Smooth muscle cell of the brain vasculature (primary cell): ENCODE measurements at places on chromosomes 3 and 15.
A peak's percentile ranks its signal among the peaks of the same experiment; 100 is the strongest.

- no peak for DNase-seq
Measured at GRCh38 chr15:71440489-71441110, 325.3 kb downstream of the THSD4 start.

DNA sequence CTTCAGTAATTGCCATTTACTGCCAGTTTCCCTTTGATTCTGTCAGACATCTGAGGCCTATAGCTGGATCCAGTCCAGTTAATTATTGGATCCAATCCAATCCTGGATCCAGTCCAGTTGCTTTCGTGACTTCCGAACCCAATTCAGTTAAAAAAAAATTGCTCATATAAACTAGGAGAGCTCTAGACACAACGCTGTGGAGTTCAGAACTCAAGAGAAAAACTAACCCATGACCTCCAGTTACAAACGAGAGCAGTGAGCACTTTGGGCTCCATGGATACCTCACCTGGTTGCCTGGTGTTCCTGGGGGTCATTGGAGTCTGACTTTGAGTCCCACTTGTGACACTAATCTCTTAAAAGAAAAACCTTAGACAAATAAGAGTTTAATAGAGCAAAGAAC lies 269.8 kb downstream of the THSD4 start:
- DNase-seq: no peak

- DNase-seq: peak; percentile 35
Measured at GRCh38 chr3:44685128-44685800, 27.2 kb upstream of the ZNF502 start.

DNA sequence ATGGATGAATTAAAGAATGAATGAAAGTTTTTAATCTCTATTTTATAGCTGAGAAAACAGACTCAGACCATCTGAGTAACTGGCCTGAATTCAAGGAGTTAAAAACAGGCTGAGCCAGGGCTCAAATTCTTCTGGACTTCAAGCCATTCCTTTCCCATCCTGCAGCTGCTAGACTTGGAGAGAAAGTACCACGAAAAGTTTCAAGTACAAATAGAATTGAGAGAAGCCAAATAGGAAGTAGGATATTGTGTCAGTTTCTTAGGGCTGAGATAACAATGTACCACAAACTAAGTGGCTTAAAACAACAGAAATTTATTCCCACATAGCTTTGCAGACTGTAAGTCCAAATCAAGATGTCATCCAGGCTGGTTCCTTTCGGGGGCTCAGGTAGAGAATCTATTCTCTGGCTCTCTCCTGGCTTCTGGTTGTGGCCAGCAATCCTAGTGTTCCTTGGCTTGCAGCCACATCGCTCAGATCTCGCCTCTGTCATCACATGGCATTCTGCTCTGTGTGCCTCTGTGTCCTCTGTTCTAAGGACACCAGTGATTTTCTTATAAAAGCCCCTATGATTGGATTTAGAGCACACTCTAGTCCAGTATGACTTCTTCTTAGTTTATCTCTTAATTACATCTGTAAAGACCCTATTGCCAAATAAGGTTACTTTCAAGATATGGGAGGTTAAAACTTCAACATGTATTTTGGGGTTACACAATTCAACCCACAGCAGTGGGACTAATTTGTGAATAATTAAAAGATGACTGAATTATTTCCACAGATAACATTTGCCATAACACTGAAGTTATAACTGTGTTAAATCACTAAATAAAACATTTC lies 25.7 kb upstream of the GOLIM4 start:
- no peak for DNase-seq

DNA sequence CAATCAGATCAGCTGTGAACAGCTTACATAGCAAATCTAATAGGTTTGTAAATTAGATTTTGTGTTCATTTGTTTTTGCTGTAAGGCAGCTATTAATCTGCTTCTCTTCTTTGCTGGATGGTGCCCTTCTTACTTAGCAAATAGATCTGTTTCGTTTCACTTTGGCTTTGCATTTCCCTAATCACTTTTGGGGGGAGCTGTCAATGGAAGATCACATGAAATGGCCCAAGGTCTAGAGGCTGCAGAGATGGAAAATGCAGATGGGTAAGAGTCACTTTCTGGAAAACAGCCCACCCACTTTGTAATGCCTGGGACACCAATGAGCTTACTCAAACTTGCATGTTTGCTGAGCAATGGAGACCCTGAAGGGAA lies 36.4 kb downstream of the ST8SIA2 start:
- DNase-seq: no peak

- DNase-seq: no peak
Measured at GRCh38 chr15:83365370-83365938, 81.0 kb upstream of the BNC1 start.

DNA sequence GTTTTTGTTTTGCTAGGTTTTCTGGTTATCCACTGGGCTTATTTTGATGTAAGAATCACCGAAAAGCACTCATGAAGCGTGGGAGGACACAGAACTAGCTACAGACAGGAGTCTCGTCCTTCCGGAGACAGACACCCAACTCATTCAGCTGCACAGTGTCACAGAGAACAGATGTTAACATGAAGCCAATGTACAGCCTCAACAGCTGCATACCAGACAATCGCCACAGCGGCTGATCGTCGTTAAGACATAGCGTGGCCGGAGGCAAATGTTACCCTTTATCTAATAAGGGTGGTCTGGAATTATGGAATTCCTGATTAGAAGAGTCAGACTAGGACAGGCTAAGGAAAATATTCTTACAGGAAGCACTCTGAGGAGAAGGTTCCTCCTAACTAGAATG lies 1.1 kb upstream of the PYGO1 start:
- DNase-seq: no peak
